GM12878 (cell line): ENCODE measurements at places on chromosomes 2 and 18.

DNA sequence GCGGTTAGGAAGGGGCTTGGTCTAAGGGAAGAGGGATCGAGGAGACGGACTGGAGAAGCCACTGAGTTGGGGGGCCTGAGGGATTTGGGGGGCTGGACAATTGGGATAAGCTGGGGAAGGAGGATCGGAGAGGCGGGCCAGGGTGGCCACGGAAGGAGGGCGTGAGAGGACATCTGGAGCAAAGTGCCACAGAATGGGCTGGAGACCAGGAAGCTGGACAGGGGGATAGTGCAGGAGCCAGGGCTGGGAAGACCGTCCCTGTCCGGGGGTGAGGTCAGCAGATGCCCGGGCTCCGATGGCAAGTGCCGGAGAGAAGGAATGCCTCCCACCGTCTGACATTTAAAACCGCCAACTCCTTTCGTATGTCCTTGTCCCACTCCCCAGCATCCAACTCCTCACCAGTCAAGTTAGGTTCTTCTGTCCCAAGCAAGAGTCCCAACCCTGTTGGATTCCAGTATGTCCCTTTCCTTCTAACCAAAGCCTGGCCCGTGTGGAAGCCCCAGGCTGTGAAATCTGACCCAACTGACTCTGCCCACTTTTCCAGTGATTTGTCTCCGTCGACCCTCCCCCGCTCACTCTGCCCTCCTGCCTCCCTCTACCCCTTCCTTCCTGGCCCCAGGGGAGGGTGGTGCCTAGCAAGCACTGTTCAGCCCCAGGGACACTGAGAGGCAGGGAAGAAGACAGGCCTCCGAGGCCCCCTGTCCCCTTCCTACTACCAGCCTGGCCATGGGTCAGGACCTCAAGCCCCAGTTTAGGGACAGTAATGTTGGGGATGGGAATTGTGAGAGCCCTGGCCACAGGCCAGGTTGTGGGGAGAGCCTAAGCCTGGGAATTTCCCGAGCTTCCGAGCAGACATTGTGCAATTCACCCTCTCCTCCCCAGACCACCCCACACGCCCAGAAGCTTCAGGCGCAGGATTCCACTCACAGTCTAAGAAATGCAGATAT lies 31.5 kb upstream of the TMBIM1 start:
- no peak for DNase-seq

DNA sequence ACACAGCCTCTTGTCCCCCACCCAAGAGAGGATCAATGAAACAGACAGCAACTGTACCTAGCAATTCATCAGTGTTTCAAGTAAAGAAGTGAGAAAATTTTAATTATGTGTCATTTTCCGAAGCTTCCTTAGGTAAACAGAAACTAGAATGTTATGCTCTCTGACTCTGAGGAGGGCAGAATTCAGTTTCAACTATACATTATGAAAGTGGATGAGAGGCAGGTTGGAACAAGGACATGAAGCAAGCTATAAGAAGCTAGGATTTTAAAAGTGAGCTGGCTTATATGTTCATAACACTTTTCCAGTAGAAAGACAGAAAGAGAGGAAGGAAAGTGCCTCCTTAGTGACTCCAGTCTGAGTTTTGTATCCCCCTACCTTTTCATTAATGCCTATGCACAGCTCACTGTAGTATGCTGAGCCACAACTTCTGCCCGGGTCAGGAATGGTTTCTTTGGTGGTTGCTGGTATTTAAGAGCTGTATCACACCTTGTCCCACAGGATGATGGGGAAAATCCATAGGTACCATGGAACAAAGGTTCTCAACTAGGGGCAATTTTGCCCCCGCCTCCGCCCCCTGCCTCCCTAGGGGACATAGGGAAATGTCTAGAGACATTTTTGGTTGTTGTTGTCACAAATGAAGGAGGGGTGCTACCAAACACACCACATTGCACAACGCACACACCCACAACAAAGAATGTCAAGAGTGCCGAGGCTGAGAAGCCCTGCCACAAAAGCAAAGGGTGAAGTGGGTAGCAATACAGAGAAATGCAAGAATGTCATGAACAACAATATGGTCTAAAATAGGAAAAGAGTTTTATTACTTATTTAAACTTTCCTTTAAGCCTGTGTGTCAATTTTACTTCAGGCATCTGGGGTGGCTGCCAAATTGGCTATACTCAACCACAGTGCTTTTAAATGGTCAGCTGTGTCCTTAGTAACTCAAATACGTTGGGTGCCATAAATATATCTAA lies 161.0 kb upstream of the ZFP36L2 start:
- DNase-seq: peak; percentile 86

- no peak for DNase-seq
Observed at GRCh38 chr2:97726261-97727064, 13.1 kb downstream of the ZAP70 start.

- DNase-seq: no peak
Observed at GRCh38 chr2:157698430-157698829, 69.8 kb upstream of the ACVR1C start.

- no peak for DNase-seq
Observed at GRCh38 chr2:152038441-152038958, 60.3 kb downstream of the CACNB4 start.

GRCh38 chr18:73793386-73793785 lies 354.2 kb downstream of the FBXO15 start:
- DNase-seq: no peak

DNA sequence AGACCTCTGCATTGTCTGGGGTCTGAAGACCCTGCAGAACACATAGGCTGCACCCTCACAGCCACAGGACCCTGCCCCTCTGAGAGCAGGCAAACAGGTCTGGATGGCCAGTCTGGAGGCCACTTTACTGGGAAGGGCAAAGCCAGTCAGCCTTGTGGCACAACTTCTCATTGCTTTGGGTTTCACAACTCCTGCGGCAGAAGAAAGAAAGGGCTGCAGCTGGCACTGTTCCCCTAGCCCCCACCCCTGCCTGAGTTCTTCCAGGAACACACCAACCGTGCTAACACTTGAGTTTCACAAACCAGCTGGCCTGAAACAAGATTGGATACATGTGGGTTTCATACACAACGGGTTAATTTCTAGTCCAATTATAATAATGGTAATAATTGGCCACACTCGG lies 276.5 kb upstream of the MGAT5 start:
- no peak for DNase-seq

DNA sequence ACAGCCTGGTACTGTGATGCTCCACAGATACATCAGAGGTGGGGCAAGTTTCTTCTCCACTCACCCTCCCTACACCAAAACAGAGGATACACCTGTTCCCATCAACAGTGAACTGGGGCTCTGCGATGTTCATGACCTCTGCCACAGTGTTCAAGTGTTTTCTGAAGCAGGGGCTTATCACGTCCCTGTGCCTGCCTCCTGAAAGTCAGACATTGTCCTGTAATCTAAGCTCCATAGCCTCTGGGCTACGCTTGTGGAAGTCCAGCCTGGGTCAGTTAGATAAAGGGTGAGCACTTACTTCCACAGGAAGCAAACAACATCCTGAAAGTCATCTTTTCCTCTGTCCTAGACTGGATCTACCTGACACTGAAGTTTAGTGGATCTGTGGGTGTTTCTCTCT lies 20.2 kb upstream of the MRO start:
- no peak for DNase-seq

GRCh38 chr2:199147216-199147615 lies 310.5 kb downstream of the SATB2 start:
- DNase-seq: no peak

DNA sequence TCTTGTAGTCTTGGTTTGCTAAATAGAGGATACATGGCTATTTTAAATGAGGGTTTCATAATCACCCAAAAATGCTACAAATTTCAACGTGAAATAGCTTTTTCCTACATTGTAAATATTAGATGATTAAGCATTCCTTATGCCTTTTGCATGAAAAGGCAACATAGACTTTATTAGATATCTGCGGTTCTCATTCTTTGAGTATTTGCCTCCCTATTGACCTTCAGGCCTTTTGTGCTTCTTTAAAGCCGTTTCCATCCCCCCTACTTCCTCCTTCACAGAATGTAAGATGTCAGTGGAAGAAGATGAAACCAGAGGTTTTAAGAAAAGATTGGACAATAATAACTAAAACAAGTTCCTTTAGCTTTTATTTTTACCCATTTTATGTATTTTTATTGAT lies 144.1 kb downstream of the UBE2E3 start:
- no peak for DNase-seq

DNA sequence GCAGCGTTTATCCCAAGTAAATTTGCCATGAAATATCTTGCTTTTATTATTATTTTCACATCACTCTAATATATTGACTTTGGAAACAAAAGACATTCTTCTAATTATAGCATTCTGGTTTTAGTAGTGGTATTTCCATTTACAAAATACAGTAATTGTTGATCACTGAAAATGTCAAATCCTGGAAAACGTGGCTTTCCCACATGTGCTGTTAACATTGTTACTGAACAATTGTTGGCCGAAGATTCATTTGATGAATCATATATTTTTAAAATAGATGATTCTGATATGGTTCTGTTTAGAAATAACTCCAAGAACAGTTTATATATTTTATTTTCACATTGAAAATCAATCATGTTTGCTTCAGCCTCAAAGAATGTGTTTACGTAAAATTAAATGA lies 32.9 kb downstream of the SP140 start:
- no peak for DNase-seq

- DNase-seq: no peak
Observed at GRCh38 chr18:38077229-38077628, 511.6 kb upstream of the CELF4 start.

GRCh38 chr2:158505448-158505934 lies 48.7 kb downstream of the PKP4 start:
- no peak for DNase-seq
